DND-41 (cell line): ENCODE measurements at places on chromosomes 5 and 9.
A peak's percentile ranks its signal among the peaks of the same experiment; 100 is the strongest.

DNA sequence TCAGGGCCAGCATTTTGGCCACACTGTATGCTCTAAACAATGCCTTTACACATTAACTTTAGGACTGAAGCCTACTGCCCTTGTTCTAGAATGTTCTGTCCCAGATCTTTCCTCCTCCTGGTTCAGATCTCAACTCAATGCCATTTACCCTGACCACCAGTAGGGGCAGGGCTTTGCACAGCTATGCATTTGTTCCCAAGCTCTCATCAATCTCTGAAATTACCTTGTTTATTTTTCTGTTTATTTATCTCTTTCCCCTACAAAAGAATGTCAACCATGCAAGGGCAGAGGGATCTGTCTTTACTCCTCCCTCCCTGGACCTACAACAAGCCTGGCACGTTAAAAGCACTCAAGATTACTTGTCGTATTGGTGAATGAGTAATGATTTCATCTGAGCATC, 612.9 kb downstream of the BNC2 start:
- DNase-seq: no peak

DNA sequence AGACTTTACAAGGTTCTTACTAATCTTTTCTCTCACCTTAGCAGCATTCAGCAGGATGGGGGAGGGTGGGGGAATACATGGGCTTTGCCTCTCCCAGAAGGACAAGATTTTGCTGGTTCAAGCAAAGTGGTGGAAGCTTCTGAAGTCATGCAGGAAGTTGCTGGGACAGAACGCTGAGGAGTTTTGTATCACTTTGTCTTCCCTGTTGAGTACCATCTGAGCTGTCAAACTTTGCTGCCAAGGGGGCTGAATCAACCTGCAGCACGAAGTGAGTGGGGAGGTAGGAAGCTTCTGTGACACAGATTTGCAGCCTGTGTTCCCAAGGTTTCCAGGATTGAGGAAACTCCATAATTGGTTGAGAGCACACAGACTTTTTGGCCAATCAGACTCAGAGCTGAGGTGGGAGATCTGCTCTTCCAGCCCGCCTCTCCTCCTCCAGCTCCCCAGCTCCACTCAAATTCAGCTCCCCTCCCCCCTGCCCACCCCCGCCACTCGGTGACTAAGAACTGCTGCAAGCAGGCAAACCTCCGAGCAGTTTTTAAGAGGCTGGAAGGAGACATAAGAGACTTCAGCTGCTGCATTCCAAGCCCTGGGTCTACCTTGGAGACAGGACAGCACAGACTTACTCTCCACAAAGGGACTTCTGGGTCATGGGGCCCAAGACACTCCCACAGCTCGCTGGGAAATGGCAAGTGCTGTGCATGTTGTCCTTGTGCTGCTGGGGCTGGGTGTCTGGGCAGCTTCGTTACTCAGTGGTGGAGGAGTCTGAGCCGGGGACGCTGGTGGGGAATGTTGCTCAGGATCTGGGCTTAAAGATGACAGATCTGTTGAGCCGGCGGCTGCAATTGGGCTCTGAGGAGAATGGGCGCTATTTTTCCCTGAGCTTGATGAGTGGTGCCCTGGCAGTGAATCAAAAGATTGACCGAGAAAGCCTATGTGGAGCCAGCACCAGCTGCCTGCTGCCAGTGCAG, at the start of gene PCDHGC5:
Gene PCDHGC5, plus strand, starts transcription at position 491 of the 971 bp plus-strand sequence. Its CDS starts 160 bp downstream, at position 651.
- no peak for DNase-seq

GRCh38 chr5:148401604-148402003, 17.8 kb downstream of the FBXO38 start:
- no peak for DNase-seq

DNA sequence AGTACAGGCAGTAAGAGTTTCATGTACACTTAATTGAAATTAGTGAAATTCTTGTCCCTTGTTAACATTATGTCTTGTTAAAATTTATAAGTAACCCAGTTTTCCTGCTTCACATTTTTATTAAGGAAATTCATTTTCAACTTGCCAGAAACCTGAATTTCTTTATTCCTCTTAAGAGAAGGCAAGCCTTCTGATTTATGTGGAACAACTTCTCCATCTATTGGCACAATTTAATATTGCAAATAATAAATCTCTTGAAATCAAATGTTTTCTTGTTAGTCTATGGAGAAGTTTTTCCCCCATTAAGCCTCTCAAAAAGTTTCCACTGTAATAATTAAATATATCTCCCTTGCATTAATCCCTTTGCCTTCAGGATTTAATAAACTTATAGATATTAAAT, 33.8 kb upstream of the ACO1 start:
- DNase-seq: no peak

DNA sequence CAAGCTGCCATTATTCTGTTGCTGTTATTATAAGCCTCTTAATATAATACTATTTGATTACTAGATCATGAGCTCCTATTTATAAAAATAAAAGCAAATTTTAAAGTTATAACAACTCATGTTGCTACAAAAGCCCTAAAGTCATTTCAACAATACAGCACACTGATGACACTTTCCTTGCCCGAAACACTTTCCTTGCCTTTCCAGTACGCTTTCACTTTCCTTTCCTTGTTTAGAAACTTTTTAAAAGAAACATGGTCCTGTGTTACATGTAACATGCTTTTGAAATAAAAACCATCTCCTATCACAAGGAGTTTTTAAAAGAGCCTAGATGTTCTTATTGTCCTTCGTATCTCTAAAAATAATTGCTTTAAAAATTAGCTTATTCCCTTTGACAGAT, 688.4 kb downstream of the PTPRD start:
- DNase-seq: no peak

- no peak for DNase-seq
Observed at GRCh38 chr5:172886974-172887501, 53.0 kb downstream of the ERGIC1 start.

DNA sequence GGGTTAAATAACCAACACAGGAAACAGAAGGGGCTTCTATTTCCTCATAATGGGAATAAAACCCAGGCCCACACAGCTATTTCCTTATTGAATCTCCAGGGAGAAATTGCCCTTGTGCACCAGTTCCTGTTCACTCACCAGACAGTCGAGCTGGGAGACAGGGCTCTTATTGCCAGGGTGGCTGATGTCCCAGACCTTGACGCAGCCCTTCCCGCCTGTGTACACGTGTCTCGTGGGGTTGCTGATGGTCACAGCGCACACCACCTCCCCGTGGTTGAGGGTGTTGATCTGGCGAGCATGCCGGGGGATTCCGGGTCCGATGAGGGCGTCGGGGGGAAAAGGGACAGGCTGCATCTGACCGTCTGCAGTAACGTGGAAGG, 96.5 kb downstream of the TLE1 start:
- DNase-seq: no peak

DNA sequence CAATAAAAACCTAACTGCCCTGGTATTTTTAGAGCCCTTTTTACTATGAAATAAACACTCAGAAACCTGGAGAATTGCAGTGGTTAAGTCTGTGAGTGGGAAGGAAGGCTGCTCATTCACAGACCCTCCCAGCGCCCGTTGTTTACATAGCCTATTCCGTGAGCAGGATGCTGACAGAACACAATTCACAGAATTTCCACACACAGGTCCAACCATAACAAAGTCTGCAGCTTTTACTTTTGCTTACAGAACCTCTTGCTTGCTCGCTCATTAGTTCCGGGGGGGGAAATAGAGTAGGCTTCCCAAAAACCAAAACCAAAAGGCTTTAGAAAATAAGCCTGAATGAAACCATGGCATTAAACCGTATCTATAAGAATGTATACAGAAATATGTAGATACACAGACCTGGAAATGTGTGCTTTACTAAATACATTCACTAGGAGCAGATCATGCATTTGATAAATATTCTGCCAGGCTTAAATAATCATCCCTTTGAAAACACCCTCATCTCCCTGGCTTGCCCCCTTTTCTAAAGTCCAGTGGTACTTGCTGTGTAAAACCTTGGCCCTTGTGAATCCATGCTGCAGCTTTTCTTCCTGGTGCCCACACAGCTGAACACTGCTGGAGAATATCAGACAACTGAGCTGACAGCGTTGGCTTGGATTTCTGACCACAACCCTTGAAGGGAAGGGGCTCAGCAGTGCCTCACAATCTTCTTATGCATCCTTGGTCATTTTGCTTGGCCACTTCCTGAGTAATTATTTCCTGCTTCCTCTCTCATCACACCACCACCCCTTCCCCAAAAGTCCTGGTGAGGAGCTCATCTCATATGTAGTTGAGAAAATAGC, 128.0 kb downstream of the FANCC start:
- DNase-seq: peak; percentile 26

GRCh38 chr5:134939500-134939899, 28.2 kb upstream of the CATSPER3 start:
- no peak for DNase-seq

GRCh38 chr5:103369125-103370120, 110.9 kb downstream of the MACIR start:
- DNase-seq: no peak

DNA sequence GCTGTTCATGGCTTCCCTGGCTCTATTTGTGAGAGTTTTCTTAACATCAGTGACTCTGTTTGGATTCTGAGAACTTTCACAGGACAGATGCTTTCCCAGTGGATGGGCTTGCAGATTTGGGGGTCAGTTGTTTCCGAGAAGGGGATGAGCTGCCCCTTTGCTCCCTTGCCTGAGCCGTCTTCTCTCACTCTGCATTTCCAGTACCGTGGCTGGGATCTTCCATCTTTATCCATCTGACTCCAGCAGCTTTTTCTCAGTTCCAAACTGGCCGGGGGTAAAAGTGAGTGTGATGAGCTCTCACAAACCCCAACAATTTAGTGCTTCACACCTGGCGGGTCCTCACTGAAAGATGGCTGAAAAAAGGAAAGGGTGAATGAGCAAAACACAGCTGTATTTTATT, 79.1 kb downstream of the TENT4A start:
- DNase-seq: no peak

GRCh38 chr5:126192226-126192625, 231.0 kb upstream of the GRAMD2B start:
- DNase-seq: no peak

DNA sequence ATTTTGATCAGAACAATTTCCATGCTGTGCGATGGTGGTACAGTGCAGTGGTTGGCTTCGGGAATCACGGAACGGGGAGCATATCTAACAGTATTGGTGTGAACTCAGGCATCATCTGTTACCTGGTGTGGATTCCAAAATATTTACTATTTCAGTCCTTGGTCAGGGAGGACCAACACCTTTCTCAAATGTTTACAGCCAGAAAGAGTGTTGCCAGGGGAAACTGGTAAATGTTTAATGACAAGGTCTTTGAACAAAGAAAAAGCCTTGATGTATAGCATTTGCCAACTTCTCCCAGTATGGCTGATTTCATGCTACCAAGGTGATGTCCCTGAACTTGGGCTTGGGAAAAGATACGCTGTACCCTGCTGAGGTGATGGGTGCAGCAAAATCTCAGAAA, 145.6 kb upstream of the POC5 start:
- no peak for DNase-seq

- no peak for DNase-seq
Observed at GRCh38 chr5:88761269-88761850, 121.6 kb downstream of the MEF2C start.

DNA sequence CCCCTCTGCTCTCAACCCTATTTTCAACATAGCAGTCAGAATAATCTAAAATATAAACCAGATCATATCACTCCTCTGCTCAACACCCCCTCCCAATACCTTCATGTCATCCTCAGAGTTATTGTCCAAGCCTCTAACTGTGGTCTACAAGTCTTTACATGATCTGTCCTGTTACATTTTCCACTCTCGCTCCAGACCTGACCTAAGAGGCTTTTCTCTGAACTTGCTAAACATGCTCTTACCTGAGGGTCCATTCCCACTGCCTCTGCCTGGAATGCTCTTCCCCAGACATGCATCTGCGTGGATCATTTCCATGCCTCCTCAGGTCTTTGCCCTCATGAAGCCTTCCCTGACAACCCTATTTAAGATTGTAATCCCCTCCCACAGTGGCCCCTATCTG, 12.0 kb downstream of the NIPSNAP3B start:
- DNase-seq: no peak

DNA sequence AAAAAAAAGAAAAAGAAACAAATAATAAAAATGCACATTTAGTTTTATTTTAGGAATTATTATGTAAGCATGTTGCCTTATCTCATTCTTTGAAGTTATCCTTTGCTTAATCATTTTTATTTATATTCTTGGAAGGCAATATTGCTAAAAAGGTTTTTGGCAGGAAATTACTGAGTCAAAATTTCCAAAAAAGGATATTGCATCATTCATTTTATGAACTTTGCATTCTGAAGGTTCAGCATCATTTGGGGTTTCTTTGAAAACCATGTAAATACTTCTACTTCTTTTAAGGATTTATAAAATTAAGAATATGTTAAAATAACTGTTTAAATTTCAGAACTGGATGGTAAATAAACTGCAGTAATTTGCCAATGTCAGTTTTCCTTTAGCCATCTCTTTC, 94.2 kb upstream of the CTNND2 start:
- no peak for DNase-seq

DNA sequence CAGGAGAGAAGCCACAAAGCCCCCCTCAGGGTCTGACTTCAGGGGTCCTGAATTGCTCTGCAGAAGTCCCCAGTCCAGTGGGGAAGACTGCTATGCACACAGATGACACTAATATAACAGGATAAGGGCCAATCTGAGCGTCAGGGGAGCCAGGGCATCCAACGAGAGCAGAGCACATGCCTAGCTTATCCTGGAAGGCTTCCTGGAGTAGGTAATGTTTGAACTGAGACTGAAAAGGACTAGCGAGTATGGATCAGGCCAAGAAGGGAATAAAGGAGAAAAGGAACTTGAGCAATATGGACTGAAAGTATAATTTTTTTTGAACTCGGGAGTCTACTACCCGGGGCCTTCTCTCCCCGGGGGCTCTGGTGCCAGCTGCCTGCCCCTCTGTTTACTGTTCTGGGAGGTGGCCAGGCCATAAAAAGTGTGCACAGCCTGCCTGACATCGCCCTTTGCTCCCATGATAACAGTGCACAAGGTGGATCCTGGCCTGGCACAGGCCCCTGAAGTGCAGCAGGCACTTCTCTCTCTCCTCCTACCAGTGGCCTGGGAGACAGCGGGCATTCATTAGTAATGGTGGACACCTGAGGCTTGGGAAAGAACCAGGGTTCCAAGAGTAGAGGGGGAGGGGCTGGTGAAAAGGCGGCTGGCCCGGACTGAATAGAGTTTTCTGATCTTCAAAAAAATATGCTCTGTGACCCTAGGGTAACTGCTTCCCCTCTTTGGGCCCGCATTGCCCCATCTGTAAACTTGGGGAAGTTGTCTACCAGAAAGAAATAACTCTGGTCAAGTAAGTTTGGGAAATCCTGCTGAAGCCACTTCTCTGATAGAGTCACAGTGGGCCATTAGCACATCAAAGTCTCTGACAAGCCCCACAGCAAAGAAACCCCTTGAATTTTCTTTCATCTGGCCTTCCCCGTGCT, 4.6 kb upstream of the SLC6A7 start:
- DNase-seq: no peak

- no peak for DNase-seq
Observed at GRCh38 chr5:169036079-169036805, 264.7 kb downstream of the SLIT3 start.

DNA sequence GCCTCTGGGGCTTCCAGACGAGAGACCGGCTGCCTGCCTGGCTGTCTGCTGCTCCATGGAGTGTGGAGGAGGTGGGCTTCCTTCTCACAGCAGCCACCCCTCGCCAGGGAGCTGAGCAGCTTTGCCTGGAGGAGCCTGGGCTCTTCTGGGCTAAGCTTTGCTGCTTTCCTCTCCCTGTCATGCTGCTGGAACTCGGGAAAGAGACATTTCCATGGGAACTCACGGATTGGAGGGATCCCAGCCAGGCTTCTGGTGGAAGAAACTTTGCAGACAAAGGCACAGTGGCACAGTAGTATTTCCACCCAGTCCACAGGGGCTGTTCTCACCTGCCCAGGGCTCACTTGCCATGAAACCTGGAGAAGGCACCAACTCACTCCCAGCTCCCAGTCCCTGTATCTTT, 5.6 kb upstream of the NTNG2 start:
- no peak for DNase-seq

GRCh38 chr9:114798780-114799427, 6.9 kb downstream of the TNFSF15 start:
- no peak for DNase-seq
